NCI-H1694 (cell line): ENCODE measurements at places on chromosomes 3 and 15.

DNA sequence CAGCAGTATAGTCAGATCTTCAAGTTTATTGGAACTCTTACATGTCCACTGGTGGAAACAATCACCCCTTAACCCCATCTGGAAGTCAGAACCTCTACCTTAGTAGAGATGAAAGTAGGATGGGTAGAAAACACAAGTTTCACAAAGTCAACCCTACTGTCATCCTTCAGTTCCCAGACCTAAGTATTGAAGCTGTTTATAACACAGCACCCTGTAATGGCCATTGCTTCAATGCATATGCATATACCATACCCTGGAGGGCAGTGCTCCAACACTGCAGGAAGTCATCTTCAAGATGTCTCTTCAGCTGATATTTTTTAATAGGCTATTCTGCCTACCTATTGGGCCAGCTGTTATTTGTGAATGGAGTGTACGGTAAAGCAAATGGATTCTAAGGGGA is 241.3 kb downstream of the UBE2E2 start:
- DNase-seq, result no peak

GRCh38 chr3:22156868-22157267 is 405.9 kb upstream of the ZNF385D start:
- DNase-seq, result no peak

- DNase-seq, result no peak
These were observed 79.8 kb downstream of the RBPMS2 start for GRCh38 chr15:64695561-64695992.

DNA sequence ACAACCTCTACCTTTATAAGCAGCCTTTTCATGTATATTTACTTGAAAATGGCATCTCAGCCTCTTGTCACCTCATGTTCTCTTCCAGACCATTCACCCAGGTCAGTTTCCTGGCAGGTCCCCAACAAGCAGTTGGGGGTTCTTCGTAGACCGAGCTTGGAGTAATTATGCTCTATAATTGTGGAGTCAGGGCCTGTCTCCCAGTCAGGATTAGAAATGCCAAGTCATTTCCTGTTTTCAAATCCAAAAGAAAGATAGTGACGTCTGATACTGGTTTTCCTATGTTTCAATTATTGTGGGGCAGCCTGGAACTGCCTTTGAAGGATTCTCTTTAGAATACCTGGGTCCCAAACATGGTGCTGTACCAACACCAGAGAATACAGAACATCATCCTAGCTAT is 430.6 kb downstream of the MECOM start:
- DNase-seq, result no peak

- DNase-seq, result no peak
These were observed 6.1 kb upstream of the USP8 start for GRCh38 chr15:50418041-50418583.

GRCh38 chr15:80384432-80384831 is 19.8 kb upstream of the ARNT2 start:
- no peak for DNase-seq

GRCh38 chr3:72855001-72855400 is 6.8 kb upstream of the SHQ1 start:
- no peak for DNase-seq

GRCh38 chr3:178189854-178190253 is 346.4 kb upstream of the KCNMB2 start:
- DNase-seq, result no peak

GRCh38 chr3:122318620-122319019 is 6.4 kb upstream of the CSTA start:
- no peak for DNase-seq

GRCh38 chr15:39752246-39752645 is 30.4 kb downstream of the FSIP1 start:
- DNase-seq, result no peak

DNA sequence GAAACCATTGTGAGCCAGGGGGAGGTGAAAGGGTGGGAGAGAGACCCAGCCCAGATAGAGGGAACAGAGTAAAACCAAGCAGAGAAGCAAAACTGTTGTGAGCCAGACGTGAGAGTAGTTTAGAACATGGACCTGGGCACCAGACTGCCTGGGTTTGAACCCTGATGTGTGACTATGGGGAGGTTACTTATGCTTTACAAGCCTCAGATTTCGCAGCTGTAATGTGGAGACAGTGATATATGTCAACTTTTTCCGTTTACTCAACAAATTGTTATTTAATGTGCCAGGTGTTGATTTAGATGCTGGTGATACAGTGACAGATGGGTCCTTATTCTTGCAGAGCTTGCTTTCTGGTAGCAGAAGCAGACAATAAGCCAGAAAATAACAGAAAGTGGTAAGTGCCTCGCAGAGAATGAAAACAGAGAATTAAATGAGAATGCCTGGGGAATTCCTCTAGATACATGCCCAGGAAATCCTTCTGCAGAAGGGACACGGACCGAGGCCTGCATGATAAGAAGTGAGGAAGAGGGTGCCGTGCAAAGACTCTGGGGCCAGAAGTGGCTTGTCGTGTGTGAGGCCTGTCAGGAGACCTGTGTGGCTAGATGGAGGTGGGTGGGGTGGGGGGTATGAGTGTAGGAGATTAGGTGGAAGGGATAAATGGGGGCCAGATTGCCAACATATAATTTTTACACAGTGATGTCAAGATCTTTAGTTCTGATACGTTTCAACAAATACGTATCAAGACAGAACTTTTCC is 15.0 kb downstream of the KAT2B start:
- peak; percentile 29 for DNase-seq

DNA sequence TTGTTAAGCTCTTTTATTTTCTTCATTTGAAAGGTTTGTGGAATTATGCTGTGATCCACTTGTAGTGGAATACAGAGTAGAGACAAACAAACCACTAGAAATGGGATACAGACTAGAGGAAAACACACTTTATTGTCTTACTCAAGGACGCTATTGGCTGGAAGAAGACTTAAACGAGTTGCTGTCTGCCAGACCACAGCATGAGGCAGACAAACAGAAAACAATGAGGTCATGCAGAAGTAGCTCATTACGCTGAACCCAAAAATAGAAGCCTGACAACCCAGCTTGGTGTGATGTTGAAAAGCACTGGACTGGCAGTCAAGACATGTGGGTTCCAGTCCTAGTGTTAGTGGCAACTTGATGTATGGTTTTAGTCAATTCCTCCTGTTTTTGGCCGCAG is 62.4 kb upstream of the P3H2 start:
- no peak for DNase-seq

- DNase-seq, result no peak
These were observed 987 bp downstream of the PRTG start for GRCh38 chr15:55741833-55742497.
